ENCODE measurements at places on chromosomes 13 and 19.

DNA sequence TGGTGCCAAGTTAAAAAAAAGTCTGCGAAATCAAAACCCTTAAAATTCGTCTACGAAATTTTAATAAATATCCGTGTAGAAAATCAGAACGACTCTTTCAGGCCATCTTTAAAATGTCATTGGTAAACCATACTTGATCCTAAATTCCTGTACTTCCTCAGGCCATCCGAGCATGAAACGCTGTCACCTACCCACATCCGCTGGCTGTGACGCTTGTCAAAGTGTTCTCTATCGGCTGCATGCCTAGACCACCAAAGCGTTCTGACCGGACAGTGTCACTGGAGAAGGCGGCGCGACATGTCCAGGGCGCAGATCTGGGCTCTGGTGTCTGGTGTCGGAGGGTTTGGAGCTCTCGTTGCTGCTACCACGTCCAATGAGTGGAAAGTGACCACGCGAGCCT is 119.0 kb upstream of the CLDN10 start:
- DNase-seq: no peak

- DNase-seq: no peak
Measured at GRCh38 chr19:45670670-45671453, 2.8 kb downstream of the GIPR start.

GRCh38 chr19:17847538-17848366 is at the start of gene JAK3:
Gene JAK3, minus strand, starts transcription at chr19:17847982. Its CDS starts 3,565 bp downstream, at chr19:17844417.
- peak; percentile 71 for DNase-seq

- DNase-seq: no peak
Measured at GRCh38 chr19:44557933-44558332, 28.5 kb upstream of the CEACAM20 start.

GRCh38 chr13:101018720-101019119 is 344.1 kb upstream of the TMTC4 start:
- DNase-seq: no peak

DNA sequence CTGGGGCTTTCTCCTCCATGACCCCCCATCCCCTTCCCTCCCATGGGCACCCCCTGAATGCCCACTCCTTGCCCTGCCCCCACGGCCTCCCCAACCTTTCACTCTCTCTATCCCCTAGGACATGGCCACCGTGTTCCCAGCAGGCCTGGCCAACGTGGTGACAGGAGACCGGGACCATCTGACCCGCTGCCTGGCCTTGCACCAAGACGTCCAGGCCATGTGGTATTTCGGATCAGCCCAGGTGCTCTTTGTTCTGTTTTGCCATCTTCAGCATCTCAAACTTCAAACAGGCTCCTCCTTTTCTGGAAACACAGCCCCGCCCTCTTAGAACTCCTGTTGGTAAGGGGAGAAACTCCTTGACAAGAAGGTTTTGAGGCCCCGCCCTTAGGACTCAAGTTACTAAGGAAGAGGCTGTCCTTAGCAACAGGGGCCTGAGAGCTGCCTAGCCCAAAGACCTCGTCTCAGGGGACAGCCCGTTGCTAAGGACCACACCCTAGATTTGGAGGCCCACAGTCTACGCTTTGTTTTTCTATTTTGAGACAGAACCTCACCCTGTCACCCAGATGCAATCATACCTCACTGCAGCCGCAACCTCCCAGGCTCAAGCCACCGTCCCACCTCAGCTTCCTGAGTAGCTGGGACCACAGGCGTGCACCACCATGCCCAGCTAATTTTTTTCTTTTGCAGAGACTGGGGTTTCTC is 5.1 kb upstream of the FLT3LG start:
- peak; percentile 90 for DNase-seq

GRCh38 chr19:28166025-28166424 is 1046.9 kb downstream of the UQCRFS1 start:
- DNase-seq: no peak

DNA sequence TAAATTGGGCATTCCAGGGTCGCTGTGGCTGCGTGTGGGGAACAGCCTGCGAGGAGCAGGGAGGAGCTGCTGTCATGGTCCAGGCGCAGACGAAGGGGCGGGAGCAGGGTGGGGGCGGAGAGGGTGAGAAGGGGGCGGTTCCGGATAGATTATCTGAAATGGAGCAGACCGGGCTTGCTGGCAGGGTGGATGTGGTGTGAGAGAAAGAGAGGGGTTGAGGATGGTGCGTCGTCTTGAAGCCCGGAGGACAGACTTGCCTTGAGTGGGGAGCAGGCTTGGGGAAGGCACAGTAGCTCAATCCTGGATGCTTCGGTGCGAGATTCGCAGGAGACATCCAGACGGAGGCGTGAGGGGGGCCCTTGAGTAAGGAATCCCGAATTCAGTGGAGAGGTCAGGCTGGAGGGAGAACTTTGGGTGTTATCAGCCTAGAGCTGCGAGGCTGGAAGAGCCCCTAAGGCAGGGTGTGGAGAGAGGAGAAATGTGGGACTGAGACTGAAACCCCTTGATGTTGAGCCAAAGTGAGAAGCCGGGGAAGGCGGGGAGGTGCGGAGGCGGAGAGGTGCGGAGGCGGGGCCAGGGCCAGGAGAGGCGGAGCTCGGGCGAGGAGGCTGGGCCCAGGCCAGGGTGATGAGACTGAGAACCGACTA is 40.6 kb downstream of the DPF1 start:
- no peak for DNase-seq

DNA sequence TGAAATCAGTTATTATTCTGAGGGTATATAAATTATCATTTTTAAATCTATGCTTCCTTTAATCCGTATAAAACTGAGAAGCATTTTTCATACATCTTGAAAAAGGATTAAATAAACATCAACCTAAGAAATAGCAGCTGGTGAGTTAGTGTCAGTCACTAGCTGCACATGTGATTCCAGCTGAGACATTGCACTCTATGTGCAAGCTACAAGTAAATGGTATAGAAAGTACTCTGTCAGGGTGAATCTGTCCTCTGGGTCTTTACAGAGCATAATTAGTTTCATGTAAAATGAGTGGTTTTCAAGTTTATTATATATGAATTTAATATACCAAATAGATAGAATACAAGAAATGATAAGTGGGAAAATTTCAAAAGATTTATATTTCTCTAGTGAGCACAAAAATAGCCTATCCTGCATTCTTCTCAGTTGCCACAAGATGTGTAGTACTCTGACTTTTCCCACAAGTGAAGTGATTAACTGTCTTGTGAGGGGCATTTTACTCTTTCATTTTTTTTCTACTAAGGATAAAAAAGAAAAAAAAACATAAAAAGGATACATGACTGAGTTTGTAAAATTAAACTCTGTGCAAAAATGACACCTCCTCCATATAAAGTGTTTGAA is 1372.1 kb downstream of the PCDH9 start:
- DNase-seq: peak; percentile 8

- DNase-seq: no peak
Measured at GRCh38 chr13:51953347-51954195, 57.7 kb downstream of the ATP7B start.

GRCh38 chr19:54449701-54450069 is 686 bp downstream of the LENG8 start:
- DNase-seq: no peak

- DNase-seq: peak; percentile 40
Measured at GRCh38 chr13:19984430-19985218, 26.1 kb downstream of the ZMYM2 start.

GRCh38 chr13:91620670-91621141 is 222.3 kb downstream of the GPC5 start:
- no peak for DNase-seq

DNA sequence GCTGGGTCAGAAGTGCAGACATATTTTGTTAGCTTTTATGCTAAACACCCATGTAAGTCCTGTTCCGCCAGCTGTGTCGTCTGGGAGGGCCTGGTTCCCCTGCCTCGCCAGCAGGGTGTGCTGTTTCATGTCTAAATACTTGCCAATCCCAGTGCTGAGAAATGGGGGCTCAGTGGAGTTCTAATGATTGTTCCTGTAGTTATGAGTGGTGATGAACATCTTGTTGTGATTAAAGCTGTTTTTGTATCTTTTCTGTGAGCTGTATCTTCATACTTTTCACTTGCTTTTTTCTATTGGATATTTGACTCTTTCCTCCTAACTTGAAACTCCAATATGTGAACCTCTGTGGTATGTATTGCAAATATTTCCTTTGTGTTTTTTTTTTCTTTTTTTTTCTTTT is 32.7 kb downstream of the KDM4B start:
- no peak for DNase-seq

DNA sequence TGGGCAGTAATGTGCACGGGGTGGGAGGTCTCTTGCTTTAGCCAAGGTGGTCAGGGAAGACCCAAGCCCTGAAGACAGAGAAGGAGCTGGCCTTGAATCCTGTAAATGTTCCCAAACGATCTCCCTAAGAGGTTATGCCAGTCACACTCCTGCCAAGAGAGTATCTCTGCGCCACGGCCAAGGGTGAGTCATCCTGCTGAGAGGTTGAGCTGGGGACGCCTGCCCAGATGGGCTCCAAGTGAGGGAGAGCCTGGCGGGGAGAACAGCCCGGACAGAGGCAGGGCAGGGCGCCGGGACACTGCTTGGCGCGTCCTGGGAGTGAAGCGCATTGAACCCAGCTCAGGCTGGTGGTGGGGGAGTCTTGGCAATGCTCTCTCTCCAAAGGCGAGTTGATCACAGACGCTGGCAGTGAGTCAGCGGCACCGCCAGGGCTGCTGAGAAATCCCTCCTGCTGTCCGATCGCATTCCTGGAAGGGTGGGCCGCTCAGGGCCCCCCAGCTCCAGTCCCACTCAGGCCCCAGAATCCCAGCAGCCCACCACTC is 16.4 kb downstream of the SULT2B1 start:
- peak; percentile 83 for DNase-seq

DNA sequence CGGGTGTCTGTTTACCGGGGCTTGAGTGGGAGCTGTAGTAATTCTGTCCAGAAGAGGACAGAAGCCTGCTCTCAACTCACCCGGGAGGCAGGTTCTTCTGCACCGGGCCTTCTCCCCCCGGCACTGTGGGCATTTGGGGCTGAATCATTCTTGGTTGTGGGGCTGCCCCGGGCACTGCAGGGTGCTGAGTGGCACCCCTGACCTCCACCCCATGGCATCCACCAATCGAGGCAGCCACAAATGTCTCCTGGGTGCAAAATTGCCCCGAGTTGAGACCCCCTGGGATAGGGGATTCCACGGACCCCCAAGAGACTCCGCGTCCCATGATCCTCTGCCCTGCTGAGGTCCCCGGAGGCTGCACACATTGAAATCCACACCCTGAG is 68.8 kb downstream of the GNG7 start:
- no peak for DNase-seq

DNA sequence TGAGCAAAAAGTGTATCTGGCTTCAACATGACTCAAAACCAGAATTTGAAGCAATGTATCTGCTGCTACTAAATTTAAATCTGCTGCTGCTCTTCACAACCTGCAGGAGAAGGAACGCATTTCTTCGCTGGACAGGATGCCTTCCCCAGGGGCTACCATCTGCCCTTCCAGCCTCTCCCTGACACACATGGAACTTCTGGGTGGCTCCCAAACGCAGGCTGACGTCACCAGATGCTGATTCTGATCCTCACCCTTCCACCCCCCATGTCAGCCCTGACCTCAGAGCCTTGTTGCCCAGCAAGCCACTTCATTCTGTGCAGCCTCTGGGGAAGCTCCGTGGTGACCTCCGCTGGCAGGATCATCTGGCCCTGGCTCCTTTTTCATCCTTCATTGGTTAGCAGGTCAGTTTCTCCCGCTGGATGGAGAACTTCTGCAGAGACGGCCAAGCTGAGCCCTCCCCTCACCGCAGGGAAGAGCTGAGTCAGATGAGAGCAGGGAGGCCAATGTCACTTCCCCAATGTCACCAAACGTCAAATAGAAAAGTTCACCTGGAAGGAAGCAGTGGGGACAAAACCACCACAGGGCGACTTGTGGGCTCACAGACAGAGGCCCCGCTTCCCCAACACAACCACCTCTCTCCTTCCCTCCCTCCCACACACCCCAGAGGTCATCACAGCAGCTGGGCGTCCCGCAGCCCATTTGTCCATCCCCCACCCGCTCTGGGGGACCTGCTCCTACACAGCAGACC is 14.0 kb upstream of the RAB20 start:
- DNase-seq: no peak

- DNase-seq: no peak
Measured at GRCh38 chr13:110507678-110508381, 53.7 kb downstream of the RAB20 start.

- DNase-seq: no peak
Measured at GRCh38 chr13:44142941-44143665, 230.5 kb upstream of the SERP2 start.

- DNase-seq: peak; percentile 14
Measured at GRCh38 chr19:38975861-38976271, 324 bp upstream of the FBXO17 start.

DNA sequence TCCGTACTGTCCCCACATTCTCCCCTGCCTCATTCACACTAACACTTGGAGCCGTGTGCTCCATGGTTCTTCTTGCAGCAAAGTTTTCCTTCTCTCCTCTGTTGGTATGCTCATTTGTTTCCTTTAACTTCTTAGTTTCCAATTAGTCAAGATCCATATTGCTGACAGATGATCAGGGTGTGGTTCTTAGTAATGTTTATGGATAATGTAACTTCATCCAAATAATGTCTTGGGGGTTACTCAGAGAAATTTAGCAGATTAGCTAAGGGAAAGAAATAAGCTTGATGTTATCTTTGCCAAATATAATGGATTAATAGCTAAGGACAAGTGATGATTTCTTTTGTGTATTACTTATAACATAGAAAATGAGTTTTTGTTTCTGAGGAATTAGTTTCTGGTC is 174.4 kb downstream of the NUFIP1 start:
- no peak for DNase-seq

- DNase-seq: no peak
Measured at GRCh38 chr19:55113570-55114039, 3.8 kb downstream of the PPP1R12C start.

GRCh38 chr13:46134961-46135522 is 30.2 kb upstream of the CPB2 start:
- DNase-seq: no peak

GRCh38 chr19:7152568-7152967 is 83.1 kb downstream of the ZNF557 start:
- DNase-seq: no peak

GRCh38 chr13:24505756-24506155 is 6.8 kb downstream of the PARP4 start:
- no peak for DNase-seq

DNA sequence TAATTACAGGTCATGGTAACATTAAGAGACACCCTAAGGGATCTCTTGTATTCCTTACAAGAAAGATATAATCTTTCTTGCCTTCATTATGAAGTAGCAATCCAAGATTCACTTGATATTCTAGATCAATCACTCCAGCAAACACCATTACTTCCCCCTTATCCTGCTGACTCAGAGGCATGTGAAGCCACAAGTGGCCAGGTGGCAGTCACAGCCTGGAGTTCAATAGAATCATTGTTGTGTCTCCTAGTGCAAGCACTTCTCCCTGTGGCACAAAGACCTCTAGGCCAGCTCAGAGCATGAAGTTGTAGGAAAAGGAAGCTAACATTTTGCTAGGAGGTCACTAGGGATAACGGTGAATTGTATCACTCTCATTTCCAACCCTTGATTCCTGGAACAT is 864.3 kb upstream of the ATXN8OS start:
- DNase-seq: no peak

- DNase-seq: no peak
Measured at GRCh38 chr13:29935309-29935981, 85.0 kb upstream of the UBL3 start.

Data from NCI-H524 (cell line).